ENCODE measurements at places on chromosomes 3 and 15.

DNA sequence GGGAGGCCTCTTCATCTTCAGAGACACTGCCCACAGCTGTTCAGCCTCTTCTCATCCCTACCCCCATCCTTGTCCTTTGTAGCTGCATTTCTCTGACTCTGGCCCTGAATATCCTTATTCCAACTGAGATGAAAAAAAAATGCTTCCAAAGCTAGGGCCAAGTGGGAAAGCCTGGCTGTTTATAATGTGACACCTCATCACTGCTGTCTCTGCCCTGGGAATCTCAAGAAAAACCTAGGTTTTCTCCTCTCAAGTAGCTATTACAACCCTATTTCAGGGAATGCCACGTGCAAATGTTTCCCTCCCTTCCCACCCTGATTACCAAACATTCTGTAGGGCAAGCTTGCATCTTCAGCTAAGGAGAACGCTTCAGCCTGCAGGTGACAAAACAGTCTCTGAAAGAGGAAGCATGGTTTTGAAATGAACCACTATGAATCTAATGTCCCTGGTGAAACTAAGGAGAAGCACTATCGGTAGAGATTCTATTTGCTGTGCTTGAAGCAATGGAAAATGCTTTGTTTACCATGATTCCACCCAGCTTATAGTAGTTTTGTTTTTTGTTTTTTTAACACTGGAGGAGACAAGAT lies 65.4 kb downstream of the USF3 start:
- DNase-seq = no peak

- no peak for DNase-seq
Observed at GRCh38 chr3:193794002-193794881, 201.2 kb downstream of the OPA1 start.

GRCh38 chr3:84547971-84548970 lies 410.5 kb upstream of the CADM2 start:
- no peak for DNase-seq

DNA sequence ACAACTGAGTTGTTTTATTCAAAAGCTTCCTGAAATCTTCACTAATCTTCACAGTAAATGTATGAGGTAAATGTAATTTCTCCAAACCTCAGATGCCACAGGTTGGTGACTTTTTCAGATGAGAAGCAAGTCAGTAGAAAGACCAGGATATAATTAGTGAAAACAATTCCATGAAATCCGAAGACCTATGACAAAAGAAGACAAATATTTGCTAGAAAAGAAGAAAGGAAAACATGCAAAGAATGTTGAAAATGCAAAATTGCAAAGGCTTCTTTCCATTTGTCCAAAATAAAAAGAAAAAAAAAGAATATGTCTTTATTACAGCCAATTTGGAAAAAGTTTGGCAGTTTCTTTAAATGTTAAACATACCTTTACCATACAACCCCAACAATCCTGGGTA lies 88.3 kb upstream of the MYRIP start:
- DNase-seq = no peak
